Frontal cortex (tissue), 4 donors: ENCODE measurements at places on chromosomes 1 and 21. TPM values are rescaled to one million over a fixed set of nuclear protein-coding genes. Genes with fewer than 3 reads are reported as not detected.

LMX1A gene
- not detected for total RNA-seq

GRCh38 chr1:214312530-214313051 lies 31.6 kb downstream of the SMYD2 start:
- no peak for DNase-seq

DNA sequence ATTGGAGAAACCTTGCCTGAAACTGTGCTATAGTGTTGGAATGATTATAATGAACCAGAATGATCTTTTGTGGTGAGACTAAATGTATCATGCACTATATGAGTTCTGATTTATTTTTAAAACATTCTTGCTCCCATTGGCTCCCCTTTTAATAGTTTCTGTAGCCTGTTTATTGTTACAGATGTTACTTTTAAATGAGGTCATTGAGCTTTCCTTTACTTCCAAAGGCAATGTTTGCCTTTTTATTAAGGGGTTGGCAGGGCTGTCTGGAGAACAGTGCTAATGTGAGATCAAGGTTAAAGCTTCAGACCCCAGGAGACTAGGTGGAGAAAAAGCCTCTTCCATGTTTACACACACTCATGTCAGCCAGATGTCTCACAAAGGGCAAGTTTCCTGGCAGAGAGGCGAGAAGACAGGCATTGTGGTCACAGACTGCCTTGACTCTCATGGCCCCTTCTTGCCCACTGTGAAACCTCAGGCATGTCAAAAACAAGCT lies 120.6 kb upstream of the RAVER2 start:
- DNase-seq: no peak

OR2L3 gene
- total RNA-seq: 0.41 TPM

- DNase-seq: no peak
Observed at GRCh38 chr1:81681601-81682266, 119.0 kb upstream of the ADGRL2 start.

DNA sequence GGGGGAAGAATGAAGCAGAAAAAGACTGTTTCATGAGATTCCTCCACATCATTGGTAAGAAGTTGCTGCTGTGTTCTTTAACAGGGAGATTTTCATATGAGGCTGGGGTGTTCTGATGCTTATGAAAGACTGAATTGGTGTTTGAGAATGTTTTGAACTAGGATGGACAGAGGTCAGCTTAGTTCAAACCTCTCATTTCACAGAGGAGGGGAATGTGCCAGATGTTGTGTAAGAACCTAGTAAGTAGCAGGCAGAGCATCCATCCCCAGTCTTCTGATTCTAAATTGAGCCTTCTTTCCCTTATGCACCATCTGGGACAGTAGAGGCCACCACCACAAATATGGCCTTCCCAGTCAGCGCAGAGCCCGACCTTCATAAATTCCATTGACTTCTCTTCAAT lies 43.7 kb downstream of the SAMD13 start:
- DNase-seq: no peak

GRCh38 chr1:81192647-81193642 lies 607.8 kb upstream of the ADGRL2 start:
- DNase-seq: no peak

DNA sequence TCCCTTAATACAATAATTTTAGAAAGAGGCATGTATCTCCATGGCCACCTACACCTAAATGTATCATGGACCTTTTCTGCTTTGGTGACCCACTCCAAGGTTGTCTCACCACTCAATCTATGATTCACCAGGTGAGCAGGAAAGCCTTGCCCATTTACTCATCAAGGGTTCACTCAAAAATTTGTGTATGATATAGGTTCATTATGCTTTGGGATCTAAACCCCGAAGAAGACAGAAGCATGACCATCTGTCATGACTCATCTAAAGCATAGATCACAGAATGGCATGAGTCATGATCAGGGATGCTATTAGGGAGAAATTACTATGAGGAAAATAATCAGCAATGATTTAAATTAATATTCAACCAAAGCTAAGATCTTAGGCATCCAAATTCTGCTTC lies 38.5 kb downstream of the PYHIN1 start:
- no peak for DNase-seq

NBPF11 gene
- total RNA-seq: 11.8 TPM

ADORA1 gene
- total RNA-seq: 11.0 TPM

- no peak for DNase-seq
Observed at GRCh38 chr1:109269212-109269980, 13.5 kb downstream of the PSRC1 start.

- DNase-seq: no peak
Observed at GRCh38 chr21:46156678-46157077, 1.3 kb upstream of the FTCD start.

- no peak for DNase-seq
Observed at GRCh38 chr1:41533016-41533730, 48.7 kb upstream of the EDN2 start.

GRCh38 chr1:17119076-17119772 lies at the start of gene PADI2:
Gene PADI2, minus strand, starts transcription at chr1:17119451. Its CDS starts 80 bp downstream, at chr1:17119371.
- peak; percentile 98 for DNase-seq

DNA sequence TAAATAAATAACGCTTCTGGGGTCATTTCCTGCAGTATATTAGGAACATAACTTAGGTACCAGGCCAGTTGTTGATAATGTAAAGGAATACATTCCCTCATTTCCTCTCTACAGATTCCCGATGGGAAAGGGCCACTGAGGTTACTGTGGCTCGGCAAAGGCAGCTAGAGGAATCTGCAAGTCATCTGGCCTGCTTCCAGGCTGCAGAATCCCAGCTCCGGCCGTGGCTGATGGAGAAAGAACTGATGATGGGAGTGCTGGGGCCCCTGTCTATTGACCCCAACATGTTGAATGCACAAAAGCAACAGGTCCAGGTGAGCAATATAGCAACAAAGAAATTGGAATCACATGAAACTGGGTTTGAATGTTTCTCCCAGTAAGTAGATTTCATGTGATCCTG lies 109.6 kb upstream of the BMP8A start:
- no peak for DNase-seq

DNA sequence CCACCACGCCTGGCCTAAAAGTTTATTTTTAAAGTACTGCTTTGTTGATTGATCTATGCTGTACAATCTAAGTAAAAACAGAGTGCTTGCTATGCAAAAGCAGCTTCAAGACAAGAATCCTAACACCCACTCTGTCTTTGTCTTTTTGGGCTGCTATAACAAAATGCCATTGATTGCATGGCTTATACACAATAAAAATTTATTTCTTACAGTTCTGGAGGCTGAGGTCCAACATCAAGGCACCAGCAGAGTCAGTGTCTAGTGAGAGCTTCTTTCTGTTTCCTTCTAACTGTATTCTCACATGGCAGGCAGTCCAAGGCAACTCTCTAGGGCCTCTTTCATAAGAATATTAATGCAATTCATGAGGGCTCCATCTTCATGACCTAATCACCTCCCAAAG lies 63.6 kb upstream of the GJA5 start:
- DNase-seq: no peak

DNA sequence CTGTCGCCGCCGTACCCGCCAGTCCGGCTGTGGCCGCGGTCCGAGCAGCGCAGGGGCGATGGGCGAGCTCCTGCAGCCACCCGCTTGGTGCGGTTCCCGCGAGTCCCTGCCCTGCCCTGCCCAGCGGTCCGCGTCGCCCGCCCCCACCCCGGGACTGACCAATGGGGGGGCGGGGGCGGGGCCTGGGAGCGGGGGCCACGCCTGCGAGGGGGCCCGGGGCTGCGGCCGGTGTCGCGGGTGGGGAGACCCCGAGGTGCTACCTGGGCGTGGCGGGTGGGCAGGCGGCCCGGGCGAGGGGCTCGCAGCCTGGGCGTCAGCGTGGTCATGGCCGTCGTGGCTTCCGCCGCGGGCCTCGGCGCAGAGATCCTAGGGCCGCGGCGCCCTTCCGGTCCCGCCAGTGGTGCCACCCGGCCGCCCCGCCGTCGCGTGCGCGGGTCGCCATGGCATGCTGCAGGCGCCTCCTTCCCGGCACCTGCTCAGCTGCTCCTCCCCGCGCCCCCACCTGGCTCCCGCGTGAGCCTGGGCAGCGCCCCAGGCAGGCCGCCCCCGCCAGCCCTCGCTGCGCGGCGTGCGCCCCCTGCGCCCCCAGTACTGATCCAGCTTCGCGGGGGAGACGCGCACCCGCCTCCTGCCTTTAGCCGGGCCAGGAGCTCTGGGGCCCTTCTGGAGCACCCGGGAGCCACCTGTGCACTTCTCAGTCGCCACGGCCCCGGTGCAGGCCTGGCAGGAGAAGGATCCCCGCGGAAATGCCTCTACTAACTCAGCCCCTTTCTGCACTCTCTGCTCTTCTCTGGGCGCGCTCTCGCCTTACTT lies at the start of gene BMP8B:
Gene BMP8B, minus strand, starts transcription at position 108 of the 813 bp plus-strand sequence. CDS start 380 bp downstream, outside the sequence.
- DNase-seq: peak; percentile 72

KLHDC8A gene
- 16.7 TPM for total RNA-seq

DNA sequence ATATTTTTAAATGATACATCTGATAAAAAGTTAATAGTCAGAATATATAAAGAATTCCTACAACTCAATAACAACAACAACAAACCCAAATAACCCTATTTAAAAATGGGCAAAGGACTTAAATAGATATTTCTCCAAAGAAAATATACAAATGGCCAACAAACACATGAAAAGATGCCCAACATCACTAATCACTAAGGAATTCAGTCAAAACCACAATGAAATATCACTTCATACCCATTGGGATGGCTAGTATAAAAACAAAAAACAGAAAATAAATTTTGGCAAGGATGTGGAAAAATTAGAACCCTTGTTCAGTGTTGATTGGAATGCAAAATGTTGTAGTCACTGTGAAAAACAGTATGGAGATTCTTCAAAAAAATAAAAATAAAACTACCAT lies 184.8 kb upstream of the RAB4A start:
- no peak for DNase-seq

DNA sequence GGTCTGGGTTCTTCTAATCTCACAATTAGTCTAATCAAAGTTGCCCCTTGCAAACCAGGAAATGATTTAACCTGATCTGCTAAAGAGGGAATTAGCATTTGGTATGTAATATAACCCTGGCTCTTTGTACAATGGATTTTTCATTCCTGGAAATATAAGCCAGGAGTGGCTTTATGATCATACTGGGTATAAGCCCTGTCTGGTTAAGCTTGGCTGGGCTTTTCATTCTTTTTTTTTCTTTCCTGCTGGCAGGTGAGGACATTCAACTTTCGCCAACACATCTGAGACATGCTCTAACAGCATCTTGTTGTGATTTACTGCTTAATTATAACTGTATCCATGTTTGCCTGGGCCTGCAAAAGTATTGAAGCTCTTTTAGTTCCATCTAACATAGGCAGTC lies 20.4 kb upstream of the SDE2 start:
- no peak for DNase-seq

DNA sequence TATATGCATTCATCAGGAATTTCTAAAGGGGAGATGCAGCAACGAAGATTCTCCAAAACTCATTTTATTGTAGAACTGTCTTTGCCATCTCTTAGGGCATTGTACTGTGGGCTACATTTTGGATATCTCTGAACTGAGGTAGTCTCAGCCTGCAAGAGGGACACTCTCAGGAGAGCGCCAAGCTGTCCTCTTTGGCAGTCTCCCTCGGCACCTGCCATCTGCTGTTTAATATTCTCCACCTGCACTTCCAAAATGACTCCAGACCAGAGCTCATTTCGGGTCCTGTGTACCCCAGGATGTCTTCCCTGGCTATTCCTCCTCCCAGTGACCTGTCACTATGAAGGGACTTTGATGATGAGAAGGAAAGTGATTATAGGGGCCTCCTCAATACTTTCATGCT lies 356.3 kb upstream of the C1orf174 start:
- DNase-seq: no peak

GRCh38 chr1:67377253-67377652 lies 52.9 kb downstream of the SERBP1 start:
- DNase-seq: no peak

DNA sequence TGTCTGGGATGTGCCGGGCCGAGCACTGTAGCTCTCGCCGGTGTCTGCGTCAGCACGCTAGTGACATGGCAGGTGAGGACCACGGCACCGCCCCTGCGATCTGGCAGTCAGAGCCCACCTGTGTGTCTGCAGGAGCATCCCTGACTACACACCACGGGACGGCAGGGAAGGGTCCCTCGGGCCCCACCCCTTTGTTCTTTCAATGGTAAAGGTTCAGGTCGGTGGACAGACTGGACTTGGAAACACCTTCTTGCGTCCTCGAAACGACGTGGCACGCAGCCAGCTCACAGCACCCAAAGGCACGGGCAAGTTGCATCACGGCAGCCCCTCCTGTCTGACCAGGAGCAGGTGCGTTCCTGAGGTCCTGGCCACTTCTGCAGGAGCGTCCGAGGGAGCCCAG lies 3.7 kb upstream of the SAMD11 start:
- no peak for DNase-seq

DNA sequence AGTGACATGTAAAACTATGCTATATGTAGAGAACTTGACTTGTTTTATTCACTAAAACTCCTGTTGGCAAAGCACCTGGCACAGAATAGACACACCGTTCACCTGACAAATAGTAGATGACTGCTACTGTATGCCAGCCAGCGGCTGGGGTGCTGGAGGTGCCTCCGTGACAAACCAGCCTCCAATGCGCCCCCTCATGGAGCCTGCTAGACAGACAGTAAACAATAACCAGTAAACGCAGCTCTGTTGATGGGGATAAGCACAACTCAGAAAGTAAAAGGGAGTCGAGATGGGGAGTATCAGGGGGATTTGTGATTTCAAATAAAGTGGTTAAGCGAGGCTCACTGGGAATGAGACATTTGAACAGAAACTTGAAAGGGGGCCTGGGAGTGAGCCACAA lies 107.2 kb downstream of the PRDM2 start:
- no peak for DNase-seq

DNA sequence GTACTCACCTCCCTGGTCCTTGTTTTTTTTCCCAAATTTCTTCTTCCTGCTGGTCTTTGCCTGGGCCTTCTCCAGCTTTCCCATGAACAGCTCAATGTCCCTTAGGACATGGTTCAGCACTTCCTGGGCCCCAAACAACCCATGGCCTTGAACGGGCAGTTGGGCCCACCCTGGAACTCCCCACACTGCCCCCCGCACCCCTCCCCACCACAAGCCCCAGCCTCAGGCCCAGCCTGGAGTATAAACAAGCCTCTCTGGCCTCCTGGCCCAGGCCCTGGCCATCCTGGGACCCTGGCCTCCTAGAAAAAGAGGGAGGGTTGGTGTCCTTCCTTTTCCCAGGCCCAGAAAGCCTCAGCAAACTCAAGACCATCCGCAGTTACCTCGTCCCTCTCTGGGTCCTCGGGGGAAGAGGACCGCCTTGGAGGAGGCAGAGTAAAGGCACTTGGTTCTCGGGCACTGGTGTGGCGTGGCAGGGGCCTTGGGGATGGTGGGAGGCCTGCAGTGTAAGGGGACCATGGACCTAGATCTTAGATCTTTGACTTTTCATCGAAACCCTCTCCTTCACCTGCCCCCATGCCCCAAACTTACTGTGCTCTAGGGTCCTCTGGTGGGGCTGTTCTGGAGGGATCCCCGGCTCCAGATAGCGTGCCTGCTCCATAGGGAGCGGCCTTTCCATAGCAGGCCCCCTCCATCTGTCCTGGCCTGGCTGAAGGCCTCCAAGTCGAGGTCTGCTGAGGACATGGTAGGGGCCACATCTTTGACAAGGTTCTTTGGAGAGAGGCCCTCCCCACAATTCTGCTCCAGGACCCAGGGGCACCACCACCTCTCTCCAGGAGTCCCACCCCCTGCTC lies 5.6 kb downstream of the EPS8L3 start:
- DNase-seq: no peak
